ENCODE measurements at places on chromosomes 11 and 22. TPM values are rescaled to one million over a fixed set of nuclear protein-coding genes. Genes with fewer than 3 reads are reported as not detected.

The ZDHHC8 gene
- total RNA-seq, result 34.4 TPM

The IRAG1 gene
- 0.81 TPM for total RNA-seq

The OR10A2 gene
- not detected for total RNA-seq

The CST6 gene
- 0.49 TPM for total RNA-seq

The RBFOX2 gene
- 143 TPM for total RNA-seq

All from bladder microvascular endothelial cell (primary cell).